Muscle of arm (tissue), 14 donors: ENCODE measurements at places on chromosomes 16 and 17.

- DNase-seq, result no peak
These were observed 454.5 kb downstream of the CDH11 start for GRCh38 chr16:64667334-64667877.

GRCh38 chr16:23867566-23867965 is 31.8 kb downstream of the PRKCB start:
- no peak for DNase-seq

DNA sequence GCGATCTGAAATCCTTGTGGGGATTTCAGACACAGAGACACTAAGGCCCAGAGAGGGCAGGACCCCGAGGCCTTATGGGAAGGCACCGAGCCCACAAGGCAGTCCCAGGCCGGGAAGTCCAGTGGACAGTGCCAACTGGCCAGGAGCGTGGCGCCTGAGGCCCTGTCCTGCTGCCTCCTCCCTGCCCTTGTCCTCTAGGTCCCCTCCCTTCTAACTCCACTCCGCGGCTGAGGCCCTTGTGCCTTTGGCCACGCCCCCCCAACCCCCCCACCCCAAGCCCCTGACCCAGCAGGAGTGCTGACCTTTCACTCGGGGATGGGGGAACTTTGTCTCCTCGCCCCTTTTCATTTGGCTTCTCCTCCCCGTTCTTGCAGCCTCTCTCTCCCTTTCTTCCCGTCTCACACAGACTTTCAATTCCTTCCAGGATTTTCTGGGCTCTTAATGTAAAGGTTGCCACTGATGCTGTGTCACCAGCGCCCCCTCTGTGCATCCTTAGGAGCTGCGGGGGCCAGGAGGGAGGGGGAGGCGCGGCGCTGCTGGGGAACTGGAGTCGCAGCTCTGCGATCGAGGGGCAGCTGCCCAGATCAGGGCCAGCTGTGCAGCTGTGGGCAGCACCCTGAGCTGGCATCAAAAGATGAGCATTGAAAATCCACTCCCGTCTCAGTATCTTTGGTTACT is 29.1 kb downstream of the CRHR1 start:
- DNase-seq, result no peak

DNA sequence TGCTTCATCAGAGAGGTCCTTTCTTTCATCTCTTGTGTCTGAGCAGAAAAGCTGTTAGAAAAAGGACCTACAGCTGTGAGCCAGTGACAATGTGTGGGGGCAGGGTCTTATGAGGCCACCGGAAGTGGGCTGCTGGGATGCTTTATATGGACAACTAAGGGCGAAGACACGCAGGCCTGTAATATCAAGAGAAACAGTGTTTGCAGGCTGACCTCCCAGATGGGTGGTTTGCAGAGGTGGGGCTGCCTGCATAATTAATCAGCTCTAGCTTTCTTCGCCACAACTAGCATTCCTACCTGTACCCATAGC is 30.4 kb upstream of the SALL1 start:
- DNase-seq, result no peak

DNA sequence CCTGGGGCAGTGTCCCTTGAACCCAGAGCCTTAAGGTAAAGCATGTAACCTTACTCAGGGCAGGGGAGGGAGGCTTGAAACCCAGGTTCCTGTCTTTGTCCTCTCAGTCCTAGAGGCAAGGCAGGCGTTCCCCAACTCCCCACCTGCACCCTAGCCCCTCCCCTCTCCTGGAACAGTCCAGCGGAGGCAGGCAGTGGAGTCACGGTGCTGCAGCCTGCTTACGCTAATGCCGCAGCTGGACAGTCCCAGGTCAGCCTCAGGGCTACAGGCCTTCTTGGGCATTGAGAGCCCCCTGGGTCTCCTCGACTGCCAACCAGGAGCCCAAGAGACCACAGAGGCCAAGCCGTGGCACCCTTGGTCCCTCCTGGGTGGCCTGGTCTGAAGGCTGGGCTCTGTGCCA is 6.8 kb upstream of the CD300A start:
- no peak for DNase-seq

GRCh38 chr16:77328274-77328673 is 106.6 kb downstream of the ADAMTS18 start:
- peak; percentile 15 for DNase-seq

GRCh38 chr16:191831-192230 is 11.6 kb downstream of the HBQ1 start:
- DNase-seq, result no peak

GRCh38 chr17:50916026-50916707 is 50.0 kb upstream of the TOB1 start:
- no peak for DNase-seq

DNA sequence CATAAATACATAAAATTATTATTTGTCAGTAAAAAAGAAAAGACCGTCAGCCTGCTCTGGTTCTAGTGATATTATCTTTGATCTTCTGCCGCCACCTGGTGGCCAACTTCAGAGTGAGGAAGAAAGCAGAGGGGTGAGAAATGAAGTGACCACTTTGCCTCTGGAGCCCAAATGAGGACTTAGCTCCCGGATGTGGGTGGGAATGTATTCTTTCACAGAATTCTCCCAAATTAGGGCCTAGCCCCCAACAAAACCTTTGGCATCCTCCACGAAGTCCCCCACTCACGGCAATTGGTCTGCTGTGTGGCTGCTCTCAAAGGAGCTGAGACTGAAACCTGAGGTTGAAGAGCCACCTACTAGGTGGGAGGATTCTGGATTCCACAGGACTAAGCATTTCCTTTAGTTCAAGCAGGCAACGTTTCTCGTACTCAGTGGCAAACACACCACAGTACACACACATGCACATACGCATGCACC is 4.9 kb upstream of the ZNF267 start:
- DNase-seq, result peak; percentile 81
